Kidney epithelial cell (primary cell): ENCODE measurements at places on chromosomes 3 and 15.

DNA sequence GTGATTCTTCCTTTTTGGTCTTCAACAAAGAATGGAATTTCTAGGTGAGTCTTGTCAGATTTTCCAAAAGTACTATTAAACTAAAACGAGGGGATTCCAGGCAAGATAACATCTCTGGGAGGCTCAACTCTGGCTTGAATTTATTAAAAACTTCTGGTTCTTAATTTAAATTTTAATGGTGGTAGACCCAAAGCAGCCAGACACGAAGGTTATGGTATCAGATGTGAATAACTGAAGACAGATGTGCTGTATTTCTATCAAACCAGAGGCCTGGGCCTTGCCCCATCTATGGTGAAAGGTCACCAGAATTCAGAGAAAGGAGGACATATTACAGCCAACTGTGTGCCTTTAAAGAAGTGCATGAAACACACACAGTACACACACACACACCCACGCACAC, 283.2 kb upstream of the ICE2 start:
- no peak for DNase-seq

GRCh38 chr3:53705024-53705745, 141.0 kb downstream of the CHDH start:
- no peak for DNase-seq

GRCh38 chr3:39260957-39261356, 18.9 kb downstream of the CX3CR1 start:
- peak; percentile 39 for DNase-seq

DNA sequence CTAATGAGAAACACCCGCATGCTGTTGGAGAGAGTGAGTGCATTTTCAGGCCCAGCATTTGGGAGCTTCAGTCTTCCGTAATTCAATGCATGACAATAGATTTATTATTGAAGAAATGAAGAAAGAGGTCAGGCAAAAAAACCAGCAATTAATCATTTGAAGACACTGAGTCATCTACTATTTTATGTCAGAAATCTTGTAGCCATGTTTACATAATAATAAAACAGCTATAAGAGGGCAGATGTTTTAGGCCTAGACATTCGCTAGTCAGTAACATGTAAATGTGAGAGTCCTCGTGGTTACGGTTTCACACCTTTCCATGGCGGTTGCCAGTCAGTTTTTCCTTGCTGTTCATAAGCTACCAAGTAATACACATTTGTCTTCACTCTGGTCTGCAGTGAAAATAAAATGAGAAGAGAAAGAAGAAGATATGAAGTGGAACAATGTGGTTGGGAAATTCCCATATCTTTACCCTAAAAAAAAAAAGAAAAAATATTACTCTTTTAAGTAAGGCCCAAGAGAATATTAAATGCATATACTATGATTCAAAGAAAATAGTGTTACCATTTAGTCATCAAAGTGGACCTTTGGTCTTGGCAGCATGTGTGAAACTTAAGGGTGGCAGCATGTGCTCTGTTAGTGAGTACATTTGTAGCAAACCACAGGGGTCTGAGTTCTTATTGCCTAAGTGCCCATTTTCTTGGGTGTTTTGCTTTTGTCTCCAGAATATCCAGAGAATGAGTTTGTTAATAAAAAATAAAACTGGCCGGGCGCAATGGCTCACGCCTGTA, 140.5 kb upstream of the TBL1XR1 start:
- DNase-seq: no peak

DNA sequence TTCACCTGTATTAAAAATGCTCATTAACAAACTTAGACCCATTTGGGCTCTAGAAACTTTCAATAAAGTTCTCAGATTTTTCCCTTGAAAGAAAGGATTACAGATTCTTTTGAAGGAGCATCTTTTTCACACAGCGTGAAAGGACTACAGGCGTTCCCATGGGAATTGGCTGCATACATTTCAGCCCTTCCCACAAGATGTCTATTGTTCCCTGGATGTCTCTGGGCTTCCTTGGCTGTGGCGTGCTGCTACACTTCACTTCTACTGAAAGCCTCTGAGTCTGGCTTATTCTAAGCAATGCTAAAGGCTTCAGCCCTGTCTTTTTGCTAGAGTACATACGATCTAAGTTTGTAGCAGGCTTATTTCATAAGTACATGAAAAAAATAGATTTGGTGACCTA, 1.4 kb downstream of the VEPH1 start:
- no peak for DNase-seq

DNA sequence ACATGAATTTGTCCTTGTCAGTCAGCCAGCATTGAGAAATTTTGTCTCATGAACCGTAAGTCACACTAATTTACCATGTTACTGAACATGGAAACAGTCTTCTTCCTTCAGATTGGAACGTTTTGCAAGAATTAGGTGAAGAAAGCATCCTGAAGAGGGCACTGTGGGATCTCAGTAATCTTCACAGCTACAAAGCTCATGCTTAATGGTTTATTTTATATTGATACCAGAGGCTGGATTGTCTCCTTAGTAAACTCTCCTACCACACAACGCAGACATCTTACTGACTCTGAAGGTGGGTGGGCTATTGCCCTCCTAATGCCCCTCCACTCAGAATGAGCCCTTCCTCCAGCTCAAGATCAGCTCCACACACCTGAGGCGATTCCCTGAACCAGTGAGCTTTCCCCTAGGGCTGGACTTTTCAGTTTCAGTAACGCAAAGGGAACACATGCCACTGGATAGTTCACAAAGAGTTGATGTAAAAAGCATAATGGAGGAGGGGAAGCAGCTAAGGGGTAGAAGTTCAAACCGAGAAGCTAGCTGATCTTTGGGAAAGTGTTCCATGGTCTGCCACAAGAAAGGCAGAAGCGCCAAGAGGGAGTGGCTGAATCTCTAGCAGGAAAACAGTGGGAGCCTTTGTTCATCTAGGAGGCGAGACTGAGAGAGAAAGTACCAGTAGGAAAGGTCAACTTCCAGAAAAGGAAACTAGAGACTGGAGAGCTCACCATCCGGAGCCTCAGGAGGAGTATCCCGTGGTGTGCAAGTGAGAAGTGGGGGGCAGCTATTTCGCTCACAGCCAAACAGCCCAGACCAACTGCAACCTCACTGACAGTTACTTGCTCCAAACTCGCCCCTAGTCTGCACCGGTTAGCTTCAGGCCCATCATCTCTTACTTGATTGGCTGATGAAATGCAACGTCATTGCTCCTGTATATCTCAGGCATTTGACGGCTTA, at the start of gene SLC9C1:
TSS of gene SLC9C1 (minus strand) at position 849 of the 954 bp plus-strand sequence. CDS start 7,425 bp downstream, outside the sequence.
- DNase-seq: peak; percentile 31

- no peak for DNase-seq
Observed at GRCh38 chr3:131804565-131805133, 230.2 kb downstream of the CPNE4 start.

- DNase-seq: no peak
Observed at GRCh38 chr3:190435618-190436017, 14.1 kb downstream of the TMEM207 start.

GRCh38 chr15:41487381-41487780, 6.3 kb upstream of the ITPKA start:
- no peak for DNase-seq

- DNase-seq: no peak
Observed at GRCh38 chr3:158267015-158267414, 157.1 kb downstream of the RSRC1 start.

DNA sequence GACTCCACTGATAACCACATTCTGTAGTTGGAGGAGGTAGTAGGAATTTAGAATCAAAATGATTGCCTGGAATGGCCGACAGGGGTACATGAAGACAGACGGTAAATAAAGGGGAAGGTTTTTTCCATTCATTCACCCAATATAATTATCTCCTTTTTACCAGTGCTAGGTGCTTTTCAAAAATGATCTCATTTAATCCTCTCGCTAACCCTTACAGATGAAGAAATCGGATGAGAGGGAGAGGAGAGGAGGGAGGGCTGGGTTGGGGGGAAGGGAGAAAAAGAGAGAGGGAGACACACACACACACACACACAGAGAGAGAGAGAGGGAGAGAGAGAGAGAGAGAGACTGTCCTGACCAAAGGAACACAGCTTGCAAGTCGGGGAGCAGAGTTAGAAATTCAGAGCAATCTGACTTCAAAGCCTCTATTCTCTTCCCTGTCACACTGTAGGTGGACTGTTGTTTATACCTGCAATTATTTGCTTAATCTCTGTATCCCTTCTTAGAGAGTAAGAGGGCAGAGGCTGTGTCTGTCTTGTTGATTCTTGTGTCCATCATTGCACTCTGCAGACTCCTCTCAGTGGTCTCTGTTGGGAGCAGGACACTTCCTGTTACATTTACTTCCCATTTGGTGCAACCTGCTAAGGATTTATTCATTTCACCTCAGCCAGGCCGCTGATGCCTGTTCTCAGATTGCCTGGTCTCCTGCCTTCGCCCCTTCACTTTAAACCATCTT, 18.7 kb upstream of the PAQR9 start:
- DNase-seq: no peak

- DNase-seq: no peak
Observed at GRCh38 chr15:51251556-51251955, 86.8 kb downstream of the CYP19A1 start.

- no peak for DNase-seq
Observed at GRCh38 chr3:16468336-16469098, 45.0 kb downstream of the RFTN1 start.

- DNase-seq: no peak
Observed at GRCh38 chr3:45125550-45126026, 20.6 kb downstream of the CDCP1 start.

- DNase-seq: no peak
Observed at GRCh38 chr3:106030627-106030963, 161.8 kb upstream of the CBLB start.

- no peak for DNase-seq
Observed at GRCh38 chr3:45987368-45988291, 8.0 kb downstream of the FYCO1 start.

DNA sequence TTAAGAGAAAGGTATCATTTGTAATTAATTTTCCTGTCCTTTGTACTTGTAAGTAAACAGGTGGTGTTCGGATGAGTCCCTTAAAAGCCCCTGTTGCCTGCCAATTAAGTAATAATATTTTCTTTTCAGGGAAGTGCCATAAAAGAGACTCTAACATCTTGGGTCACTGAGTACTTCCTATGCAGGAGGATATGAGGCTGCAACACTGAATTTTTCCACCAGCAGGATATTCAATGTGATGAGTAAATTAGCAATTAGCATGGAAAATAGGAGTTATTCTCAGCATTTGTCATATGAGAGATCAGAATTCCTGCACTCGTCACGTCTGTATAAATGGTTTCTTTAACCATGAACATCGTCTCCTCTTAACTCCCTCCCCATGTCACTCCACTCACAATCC, 45.4 kb downstream of the WWTR1 start:
- DNase-seq: no peak

DNA sequence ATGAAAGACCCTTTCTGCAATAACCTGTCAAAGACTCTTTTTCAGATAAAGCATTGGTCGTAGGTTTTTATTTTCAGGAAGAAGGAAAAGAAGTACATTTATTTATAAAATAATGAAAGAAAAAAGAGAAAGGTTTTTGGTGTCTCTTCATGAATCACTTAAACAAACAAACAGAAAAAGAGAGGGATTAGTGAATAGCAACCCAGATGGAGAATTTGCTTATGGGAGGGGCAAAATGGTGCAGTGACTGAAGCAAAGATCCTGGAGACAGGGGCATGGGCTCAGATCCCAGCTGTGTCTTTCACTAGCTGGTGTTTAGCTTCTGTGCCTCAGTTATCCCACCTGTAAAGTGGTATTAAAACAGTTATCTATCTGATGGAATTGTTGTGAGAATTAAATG, 78.6 kb upstream of the PFN2 start:
- no peak for DNase-seq

GRCh38 chr3:80606073-80606472, 838.3 kb upstream of the ROBO1 start:
- DNase-seq: no peak

GRCh38 chr15:78037779-78038305, 39.7 kb downstream of the TBC1D2B start:
- no peak for DNase-seq

GRCh38 chr15:61025781-61026180, 203.3 kb downstream of the RORA start:
- DNase-seq: no peak

DNA sequence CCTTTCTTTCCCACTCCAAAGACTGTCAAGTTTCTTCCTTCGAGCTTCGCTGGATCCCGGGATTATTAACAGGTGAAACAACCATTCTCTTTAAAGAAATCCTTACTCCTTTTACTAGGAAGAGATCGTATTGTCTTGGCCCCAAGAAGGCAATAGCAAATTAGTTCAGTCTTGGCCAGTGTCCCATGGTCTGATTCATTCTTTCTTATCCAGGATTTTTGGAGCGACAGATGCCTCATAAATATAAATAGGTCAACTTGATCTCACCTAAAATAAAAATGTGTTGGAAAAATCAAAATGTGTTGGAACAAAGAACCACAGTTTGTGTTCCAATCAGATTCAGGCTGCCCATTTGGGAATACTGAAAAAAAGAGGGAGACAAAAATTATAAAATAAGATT, 140.1 kb upstream of the TMEM108 start:
- DNase-seq: no peak

DNA sequence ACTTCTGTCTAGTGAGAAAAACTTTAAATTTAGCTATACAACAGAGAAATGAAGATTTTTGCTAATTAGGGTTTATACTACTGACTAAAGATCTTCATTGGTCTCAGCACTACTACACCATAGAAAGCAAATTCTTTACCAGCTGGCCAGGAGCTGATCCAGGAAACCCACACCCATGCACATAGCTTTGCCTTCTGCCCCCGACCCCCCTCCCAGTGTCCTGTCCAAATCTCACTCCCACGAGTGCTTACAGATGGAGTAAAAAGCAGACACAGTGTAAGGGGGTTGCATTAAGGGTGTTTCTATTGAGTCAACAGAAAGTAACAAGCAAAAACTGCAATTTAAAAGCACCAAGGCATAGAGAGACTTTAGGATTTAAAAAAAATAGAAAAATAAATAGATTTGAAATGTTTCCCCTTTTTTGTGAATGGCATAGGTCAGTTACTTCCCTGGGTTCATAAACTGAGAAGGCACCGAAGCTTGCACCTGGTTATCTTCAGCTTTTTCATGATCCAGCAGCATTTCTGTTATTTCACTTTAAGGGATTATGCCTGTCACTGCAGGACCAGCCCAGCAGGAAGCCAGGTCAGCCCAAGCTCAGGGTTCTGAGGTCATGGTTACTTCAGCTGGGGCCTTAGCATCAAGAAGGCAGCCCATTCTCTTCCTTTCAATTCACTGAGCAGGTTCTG, 124.3 kb downstream of the CTNNB1 start:
- DNase-seq: no peak

GRCh38 chr15:75008221-75008625, 12.9 kb downstream of the SCAMP5 start:
- no peak for DNase-seq

- DNase-seq: no peak
Observed at GRCh38 chr3:175288621-175289020, 429.5 kb downstream of the NAALADL2 start.

GRCh38 chr3:194810076-194810475, 124.4 kb downstream of the FAM43A start:
- DNase-seq: no peak
